ENCODE measurements at places on chromosomes 1 and 21.

- no peak overlapping the region for H3K27ac ChIP-seq
- no peak overlapping the region for H3K4me3 ChIP-seq
- H3K4me1 ChIP-seq, result peaks cover 56% of the 10 kb centered on the region
- no peak for DNase-seq
- peaks cover 88% of the 10 kb centered on the region for H3K27me3 ChIP-seq
These were observed 5.7 kb downstream of the GFI1 start for GRCh38 chr1:92480813-92481598.

- H3K36me3 ChIP-seq, result no peaks in the 10 kb centered on the region
- peaks cover 40% of the 10 kb centered on the region for H3K4me1 ChIP-seq
- peak; percentile 76 for DNase-seq
- no peak within 1 kb of the TSS for H3K27ac ChIP-seq
- peak within 1 kb of the TSS; percentile 15 for H3K4me3 ChIP-seq
These were observed at the start of gene MEGF6 for GRCh38 chr1:3611170-3612019. TSS of gene MEGF6 (minus strand) at chr1:3611508. CDS start at chr1:3611268, 240 bp downstream.

- H3K4me1 ChIP-seq, result peaks cover 11% of the 10 kb centered on the region
- no peak overlapping the region for H3K4me3 ChIP-seq
- H3K36me3 ChIP-seq, result no peaks in the 10 kb centered on the region
- H3K27me3 ChIP-seq, result no peaks in the 10 kb centered on the region
These were observed 49.1 kb downstream of the TRABD2B start for GRCh38 chr1:47948126-47948525.

GRCh38 chr1:12516741-12517140 is 101.3 kb downstream of the DHRS3 start:
- H3K4me3 ChIP-seq, result no peak overlapping the region
- no peaks in the 10 kb centered on the region for H3K27me3 ChIP-seq
- peaks cover 15% of the 10 kb centered on the region for H3K4me1 ChIP-seq
- H3K36me3 ChIP-seq, result no peaks in the 10 kb centered on the region
- no peak for DNase-seq
- no peak overlapping the region for H3K27ac ChIP-seq

GRCh38 chr1:26041401-26041800 is 4.5 kb downstream of the SLC30A2 start:
- no peaks in the 10 kb centered on the region for H3K36me3 ChIP-seq
- DNase-seq, result no peak
- peaks cover 38% of the 10 kb centered on the region for H3K4me1 ChIP-seq
- H3K27ac ChIP-seq, result no peak overlapping the region
- H3K4me3 ChIP-seq, result no peak overlapping the region

- no peak overlapping the region for H3K27ac ChIP-seq
- no peak overlapping the region for H3K4me3 ChIP-seq
- DNase-seq, result no peak
- no peaks in the 10 kb centered on the region for H3K4me1 ChIP-seq
- no peaks in the 10 kb centered on the region for H3K36me3 ChIP-seq
These were observed 12.8 kb upstream of the NRIP1 start for GRCh38 chr21:15077529-15078145.

DNA sequence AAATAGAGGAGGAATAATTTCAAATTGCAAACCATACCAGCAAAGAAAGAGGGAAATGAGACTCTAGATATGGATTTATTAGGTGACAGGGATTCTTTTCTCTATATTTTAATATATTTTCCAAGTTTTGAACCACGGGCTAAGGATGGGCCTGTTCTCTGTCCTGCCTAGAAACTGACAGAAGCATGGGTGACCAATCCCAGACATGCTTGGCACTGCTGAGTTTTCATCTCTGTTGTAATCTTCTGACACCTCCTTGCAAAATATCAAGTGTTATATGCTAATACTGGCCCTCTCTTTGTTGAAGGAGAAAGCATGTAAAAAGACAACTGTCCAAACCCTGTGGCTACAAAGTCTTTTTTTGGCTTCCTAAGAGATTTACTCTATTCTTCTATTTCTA is 774 bp upstream of the ANGPTL7 start:
- no peak overlapping the region for H3K4me3 ChIP-seq
- peaks cover 29% of the 10 kb centered on the region for H3K36me3 ChIP-seq
- peaks cover 6% of the 10 kb centered on the region for H3K4me1 ChIP-seq
- DNase-seq, result no peak
- no peaks in the 10 kb centered on the region for H3K27me3 ChIP-seq
- peak overlapping the region; percentile 51 for H3K27ac ChIP-seq

DNA sequence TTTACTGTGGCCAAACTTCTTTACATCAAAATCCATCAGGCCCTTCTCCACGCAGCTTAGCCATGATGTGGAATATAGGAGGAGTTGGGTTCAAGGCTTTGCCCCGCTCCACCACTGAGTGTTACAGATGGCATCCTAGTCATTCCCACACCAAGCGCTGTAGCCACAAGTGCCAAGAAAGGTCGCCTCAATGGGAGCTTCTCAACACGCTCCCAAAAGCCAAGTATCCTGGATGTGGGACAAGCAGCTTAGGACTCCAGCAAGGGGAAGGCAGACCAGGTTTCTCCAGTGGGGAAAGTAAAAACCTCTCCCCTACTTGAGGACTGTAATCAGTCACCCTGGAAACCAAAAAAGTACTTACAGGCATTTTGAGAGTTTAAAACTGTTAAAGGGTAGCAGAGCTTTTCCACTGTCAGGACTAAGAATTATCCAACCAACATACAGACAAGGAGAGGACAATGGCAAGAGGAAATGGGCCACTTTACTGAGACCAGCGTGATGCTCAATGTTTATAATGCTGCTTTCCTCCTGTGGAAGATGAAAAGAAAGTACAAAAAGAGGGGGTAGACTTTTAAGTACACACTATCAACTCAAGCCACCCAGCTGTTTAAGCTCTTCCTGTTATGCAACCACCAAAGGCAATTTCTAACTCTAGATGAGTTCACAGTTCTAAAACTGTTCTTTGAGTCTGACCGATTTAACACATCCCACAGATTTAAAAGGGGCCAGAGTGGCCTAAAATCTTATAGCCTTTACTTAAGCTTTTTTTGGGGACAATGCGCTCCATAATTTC is 120.7 kb upstream of the KRTAP19-8 start:
- H3K27me3 ChIP-seq, result no peaks in the 10 kb centered on the region
- H3K36me3 ChIP-seq, result no peaks in the 10 kb centered on the region
- peak; percentile 49 for DNase-seq
- H3K27ac ChIP-seq, result no peak overlapping the region

DNA sequence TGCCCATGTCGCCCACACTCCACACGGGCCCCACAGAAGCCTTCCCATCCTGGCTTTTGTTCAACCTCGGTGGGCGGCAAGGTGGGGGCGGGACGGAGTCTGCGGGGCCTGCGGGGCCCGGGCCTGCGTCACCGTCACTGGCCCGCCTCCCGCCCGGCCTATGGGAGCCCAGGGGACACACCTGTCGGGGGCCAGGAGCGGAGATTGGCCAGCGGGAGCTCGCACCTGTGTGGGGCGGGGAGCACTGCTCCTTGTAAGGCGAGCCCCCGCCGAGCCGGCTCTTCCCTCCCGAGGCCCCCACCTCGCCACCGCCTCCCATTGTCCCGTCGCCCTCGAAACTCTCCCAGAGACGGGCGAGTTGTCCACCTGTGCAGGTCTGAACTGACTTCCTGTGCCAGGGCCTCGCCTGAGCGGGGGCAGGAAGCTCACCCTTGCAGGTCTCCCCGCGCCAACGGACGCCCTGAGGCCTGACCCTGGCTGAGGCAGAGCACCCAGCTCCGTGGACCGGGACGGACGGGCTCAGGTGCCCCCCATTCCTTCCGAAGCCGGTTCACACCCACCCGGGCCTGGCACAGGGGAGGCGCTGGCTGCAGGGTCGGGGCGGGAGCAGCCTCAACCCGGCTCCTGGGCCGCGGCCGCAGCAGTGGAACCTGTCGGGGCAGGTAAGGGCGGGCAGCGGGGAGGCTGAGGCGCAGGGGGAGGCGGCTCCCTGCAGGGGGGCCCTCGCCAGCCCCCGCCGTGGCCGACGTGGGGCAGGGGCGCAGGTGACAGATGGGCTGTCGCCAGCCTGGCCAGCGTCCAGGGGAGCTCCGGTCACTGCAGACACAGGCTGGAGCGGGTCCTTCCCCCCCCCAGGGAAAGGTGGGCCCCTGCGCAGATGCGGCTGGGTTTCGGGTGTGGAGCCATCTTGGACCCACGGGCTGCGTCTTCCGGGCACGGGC is 10.8 kb upstream of the TTLL10 start:
- H3K27me3 ChIP-seq, result peaks cover 51% of the 10 kb centered on the region
- H3K27ac ChIP-seq, result no peak overlapping the region
- no peak for DNase-seq
- no peaks in the 10 kb centered on the region for H3K36me3 ChIP-seq
- peaks cover 36% of the 10 kb centered on the region for H3K4me1 ChIP-seq
- no peak overlapping the region for H3K4me3 ChIP-seq

DNA sequence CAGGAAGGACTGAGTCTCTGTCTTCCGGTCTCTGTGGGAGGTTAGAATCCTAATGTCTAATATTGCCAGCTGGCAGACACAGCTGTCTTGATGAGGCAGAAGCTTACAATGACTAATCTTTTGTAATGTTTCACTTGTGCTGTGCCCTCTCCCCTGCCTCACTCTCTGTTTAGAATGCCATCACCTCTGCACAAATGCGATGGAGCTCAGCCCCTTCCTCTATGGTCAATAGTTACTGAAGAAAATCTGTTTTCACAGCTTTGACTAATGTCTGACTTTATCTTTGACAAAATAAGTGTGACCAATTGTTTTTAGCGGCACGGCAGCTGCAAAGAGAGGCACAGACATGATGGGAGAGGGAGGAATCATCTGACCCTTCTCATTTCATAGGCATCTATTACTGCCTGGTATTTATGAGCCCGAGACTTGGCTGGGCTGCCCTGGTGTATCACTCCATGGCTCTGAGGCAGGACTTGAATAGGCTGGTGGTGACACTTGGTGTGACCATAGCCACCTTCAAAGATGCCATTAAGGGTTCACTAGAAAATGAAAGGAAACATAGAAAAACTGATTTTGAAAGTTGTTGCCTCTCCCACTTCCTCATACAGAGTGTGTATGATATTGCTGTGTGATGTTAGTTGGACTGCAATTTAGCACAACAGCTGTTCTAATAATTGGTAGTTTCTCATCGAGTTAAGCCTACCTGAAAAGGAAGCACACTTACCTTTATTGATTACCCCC is 163.2 kb upstream of the NBPF11 start:
- H3K36me3 ChIP-seq, result no peaks in the 10 kb centered on the region
- no peak overlapping the region for H3K27ac ChIP-seq
- peaks cover 27% of the 10 kb centered on the region for H3K27me3 ChIP-seq
- DNase-seq, result peak; percentile 33
- H3K4me1 ChIP-seq, result peaks cover 3% of the 10 kb centered on the region
- no peak overlapping the region for H3K4me3 ChIP-seq

GRCh38 chr1:12709696-12710095 is 6.2 kb upstream of the AADACL3 start:
- H3K4me1 ChIP-seq, result no peaks in the 10 kb centered on the region
- no peaks in the 10 kb centered on the region for H3K36me3 ChIP-seq
- H3K4me3 ChIP-seq, result no peak overlapping the region
- DNase-seq, result no peak
- no peaks in the 10 kb centered on the region for H3K27me3 ChIP-seq

- H3K4me1 ChIP-seq, result no peaks in the 10 kb centered on the region
- H3K36me3 ChIP-seq, result no peaks in the 10 kb centered on the region
- no peak overlapping the region for H3K27ac ChIP-seq
These were observed 18.4 kb upstream of the GNL2 start for GRCh38 chr1:37614105-37614504.

DNA sequence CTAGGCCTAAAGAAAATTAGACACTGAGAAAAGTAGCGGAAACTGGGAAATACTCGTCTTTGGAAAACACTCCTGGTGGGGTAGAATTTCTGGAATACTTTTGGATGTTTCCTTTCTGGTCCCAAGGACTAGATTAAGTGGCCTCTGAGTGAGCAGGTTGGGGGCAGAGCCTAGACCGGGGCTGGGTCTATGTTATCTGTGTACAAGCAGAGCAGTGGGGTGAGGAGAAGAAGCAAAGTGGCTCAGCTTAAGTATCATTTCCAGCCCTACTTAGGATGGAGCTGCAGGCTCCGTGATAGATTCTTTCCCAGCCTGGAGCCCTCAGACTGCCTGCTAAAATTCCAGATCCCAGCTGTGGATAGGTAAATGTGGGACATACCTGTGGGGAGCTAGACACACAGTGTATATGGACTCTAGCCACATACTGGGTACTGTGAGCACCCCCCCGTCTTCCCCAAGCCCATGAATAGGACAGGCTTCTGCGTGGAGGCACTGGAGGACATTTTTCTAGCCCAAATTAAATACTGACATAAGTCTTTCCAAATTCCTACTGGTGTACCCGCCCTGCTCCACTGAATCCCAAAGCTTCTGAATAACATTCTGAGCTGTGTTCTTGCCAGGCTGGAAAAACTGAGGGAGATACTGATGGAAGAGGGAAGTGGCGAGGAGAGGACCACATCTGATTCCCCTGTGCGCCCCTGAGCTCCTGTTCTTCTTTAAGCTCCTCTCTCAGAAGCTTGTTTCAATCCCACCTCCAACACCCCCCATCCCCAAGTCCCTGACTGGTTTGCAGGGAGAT is 6.8 kb downstream of the FMOD start:
- peaks cover 11% of the 10 kb centered on the region for H3K4me1 ChIP-seq
- H3K36me3 ChIP-seq, result peaks cover 20% of the 10 kb centered on the region

GRCh38 chr1:169110236-169110635 is 3.7 kb downstream of the ATP1B1 start:
- no peak overlapping the region for H3K27ac ChIP-seq
- peaks cover 20% of the 10 kb centered on the region for H3K4me1 ChIP-seq
- peaks cover 4% of the 10 kb centered on the region for H3K27me3 ChIP-seq
- no peak for DNase-seq

GRCh38 chr1:235851939-235852338 is 14.8 kb downstream of the LYST start:
- H3K27me3 ChIP-seq, result no peaks in the 10 kb centered on the region
- H3K36me3 ChIP-seq, result no peaks in the 10 kb centered on the region
- DNase-seq, result no peak
- H3K4me1 ChIP-seq, result no peaks in the 10 kb centered on the region

DNA sequence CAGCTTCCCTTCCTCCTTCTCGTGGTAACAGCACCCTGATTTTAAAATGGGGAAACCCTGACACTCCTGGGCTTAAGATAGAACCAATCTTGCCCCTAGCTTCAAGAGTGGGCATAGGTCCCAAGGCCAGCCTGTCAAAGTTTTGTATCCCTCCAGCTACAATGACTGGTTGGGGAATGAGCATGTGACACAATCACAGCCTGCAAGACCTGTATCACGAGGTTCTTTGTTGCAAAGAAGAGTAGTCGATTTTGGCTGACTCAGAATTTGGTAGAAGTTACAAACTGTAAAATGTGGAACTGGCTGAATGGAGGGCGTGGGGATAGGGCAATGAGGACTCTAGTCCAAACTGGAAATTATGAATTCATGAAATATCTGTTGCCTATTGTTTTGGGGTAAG is 18.7 kb downstream of the CTSK start:
- DNase-seq, result peak; percentile 30
- H3K27ac ChIP-seq, result no peak overlapping the region
- no peaks in the 10 kb centered on the region for H3K27me3 ChIP-seq
- H3K36me3 ChIP-seq, result no peaks in the 10 kb centered on the region
- no peaks in the 10 kb centered on the region for H3K4me1 ChIP-seq
